ENCODE measurements at places on chromosomes 12 and 14.

- DNase-seq, result no peak
Observed at GRCh38 chr12:47811581-47812484, 7.9 kb downstream of the HDAC7 start.

GRCh38 chr12:80406253-80406652 is 37.8 kb upstream of the PTPRQ start:
- DNase-seq, result no peak

- no peak for DNase-seq
Observed at GRCh38 chr12:52070185-52070925, 577 bp downstream of the ATG101 start.

DNA sequence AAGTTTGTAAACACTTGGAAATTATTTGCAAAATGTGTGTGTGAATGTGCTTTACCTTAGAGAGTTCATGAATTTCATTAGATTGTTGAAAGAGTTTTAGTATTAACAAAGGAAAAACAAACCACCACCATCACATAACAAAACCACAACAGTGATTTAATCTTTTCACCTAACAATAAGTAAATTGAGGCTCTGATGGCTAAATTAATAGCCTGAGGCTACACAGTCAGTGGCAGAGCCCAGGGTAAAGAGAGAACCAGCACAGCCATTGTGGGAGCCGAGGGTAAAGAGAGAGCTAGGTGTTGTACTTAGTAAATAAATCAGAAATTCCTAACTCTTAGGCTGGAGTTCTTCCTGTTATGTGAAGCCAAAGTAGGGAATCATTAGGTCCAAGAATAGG is 51.2 kb upstream of the CAPRIN2 start:
- DNase-seq, result no peak

DNA sequence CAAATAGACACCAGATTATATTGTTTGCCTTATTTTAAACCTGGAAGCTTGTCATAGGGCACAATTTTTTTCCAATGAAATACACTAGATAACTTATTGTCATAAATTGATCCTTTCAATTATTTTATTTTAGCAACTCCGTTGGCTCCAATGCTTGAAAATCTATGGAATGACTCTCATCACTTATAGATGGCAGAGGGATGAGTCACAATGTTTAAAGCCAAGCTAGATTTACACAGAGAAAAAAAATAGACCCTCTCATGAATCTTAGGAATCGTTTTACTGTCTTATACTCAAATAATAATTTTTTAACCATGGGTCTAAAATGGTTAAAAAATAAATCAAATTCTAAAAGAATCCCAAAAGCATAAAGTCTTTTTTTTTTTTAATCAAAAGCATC is 1276.6 kb upstream of the FLRT2 start:
- DNase-seq, result no peak

- DNase-seq, result no peak
Observed at GRCh38 chr12:14239935-14240872, 125.3 kb upstream of the ATF7IP start.

GRCh38 chr14:54709444-54709843 is 142.5 kb downstream of the SAMD4A start:
- no peak for DNase-seq

All from HCT116 (cell line).